ENCODE measurements at places on chromosomes 16 and 17. TPM values are rescaled to one million over a fixed set of nuclear protein-coding genes. Genes with fewer than 3 reads are reported as not detected.

Gene MYO15A
- total RNA-seq, result 0.52 TPM

Gene TNFRSF17
- not detected for total RNA-seq

Gene BCAR1
- 19.3 TPM for total RNA-seq

Gene PIK3R5
- total RNA-seq, result 2.1 TPM

Data from skeletal muscle tissue (tissue), 5 donors.